BE2C (cell line): ENCODE measurements at places on chromosomes 3 and 15.
A peak's percentile ranks its signal among the peaks of the same experiment; 100 is the strongest.

- DNase-seq, result no peak
These were observed 63.3 kb downstream of the BOC start for GRCh38 chr3:113274425-113275257.

- no peak for DNase-seq
These were observed 108.0 kb upstream of the TBC1D5 start for GRCh38 chr3:17850448-17850847.

GRCh38 chr3:177574222-177574856, 377.1 kb upstream of the TBL1XR1 start:
- DNase-seq, result no peak

- DNase-seq, result no peak
These were observed 47.5 kb downstream of the NUP210 start for GRCh38 chr3:13372656-13373055.

DNA sequence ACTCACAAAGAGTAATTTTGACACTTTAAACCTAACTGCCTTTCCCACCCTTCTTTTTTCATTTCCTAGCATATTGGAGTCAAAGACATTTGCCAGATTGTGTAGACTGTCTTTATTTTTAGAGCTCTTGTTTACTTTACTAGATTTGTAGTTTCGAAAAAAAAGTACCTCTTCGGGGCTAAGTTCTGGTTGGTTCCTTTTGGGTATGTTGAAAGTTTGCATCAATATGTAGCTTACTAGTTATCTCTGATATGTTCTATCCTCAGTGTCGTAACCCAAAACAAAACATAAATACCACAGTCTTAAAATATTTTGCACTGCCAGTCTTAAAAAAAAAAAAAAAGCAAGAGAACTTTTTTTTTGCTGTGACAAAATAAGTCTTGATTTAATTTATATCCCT, 52.2 kb downstream of the REC114 start:
- DNase-seq, result no peak

DNA sequence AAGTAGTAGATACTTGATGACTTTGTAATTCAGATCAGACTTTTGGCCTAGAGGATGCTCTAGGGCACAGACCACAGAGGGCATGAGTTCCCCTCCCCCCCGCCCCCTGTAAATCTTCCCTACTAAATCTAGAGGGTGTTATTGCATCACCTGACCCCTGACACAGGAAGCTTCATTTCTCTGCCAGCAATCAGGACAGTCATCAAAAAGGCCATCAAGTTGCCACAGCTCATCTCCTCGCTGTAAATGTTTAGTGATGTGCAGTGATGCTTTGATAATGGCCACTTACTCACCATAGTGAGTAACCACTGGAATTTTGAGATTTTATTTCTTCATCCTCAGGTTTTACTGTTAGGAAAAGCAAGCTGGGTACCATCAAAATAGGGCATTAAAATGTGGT, 289.2 kb upstream of the CHRM5 start:
- no peak for DNase-seq

- DNase-seq, result no peak
These were observed 27.1 kb downstream of the GRM2 start for GRCh38 chr3:51733859-51734571.

DNA sequence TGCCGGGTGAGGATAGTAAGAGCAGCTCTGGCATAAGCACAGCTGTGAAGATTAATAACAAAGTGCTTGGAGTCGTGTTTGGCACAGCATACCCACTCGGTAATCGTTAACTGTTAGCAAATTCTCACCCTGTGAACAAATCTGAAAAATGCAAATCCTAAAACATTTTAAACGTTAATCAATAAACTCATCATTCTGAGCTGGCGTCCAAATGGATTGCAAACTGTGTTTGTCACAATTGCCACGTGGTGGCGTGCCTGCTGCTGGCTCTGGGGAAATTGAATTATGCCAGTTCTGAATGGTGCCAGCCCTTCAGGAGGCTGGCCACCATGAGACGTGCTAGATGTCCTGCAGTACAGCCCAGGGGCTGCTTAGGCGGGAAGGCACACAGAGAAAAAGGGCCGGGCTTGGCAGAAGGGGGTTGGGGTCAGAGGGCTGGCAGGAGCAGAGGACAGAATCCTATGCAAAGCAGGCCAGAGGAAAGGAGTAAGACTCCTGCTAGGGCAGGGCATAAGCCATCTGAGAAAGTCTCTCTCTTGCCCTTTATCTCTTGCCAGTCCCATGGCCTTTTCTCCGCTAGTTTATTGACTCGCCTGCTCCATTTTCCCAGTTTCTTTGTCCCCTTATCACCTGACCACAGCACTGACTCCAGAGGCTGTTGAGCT, 22.1 kb upstream of the POLG start:
- DNase-seq, result peak; percentile 58
